GM04504 (cell line): ENCODE measurements at places on chromosomes 1 and 21.

- no peak for DNase-seq
Observed at GRCh38 chr1:17606826-17607440, 67.4 kb downstream of the ARHGEF10L start.

DNA sequence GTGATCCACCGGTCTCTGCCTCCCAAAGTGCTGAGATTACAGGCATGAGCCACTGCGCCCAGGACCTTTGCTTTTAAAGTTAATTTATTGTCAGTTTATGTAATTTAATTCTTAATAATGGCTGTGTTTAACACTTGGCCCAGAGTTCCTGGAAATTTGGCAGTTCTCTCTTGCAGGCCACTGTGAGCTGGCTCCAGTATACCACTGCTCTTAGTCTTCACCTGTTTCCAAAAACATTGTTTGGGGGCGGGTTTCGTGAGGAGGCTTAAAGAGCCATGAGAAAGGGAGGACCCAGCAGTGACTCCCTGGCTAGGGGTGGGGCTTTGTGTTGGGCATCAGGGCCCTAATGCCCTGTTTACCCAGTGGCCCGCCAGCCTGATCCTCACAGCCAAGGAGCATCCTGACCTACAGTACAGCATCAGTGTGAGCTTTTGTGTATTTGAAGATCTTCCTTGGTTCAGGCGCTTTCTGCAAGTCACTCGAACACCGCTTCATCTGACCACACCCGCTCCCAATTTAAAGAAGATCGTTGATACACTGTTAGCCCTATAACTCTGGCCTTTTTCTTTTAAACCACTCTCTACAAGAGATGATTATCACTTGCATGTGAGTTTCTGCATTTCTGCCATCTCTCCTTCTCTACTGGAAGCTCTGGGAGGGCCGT, 12.0 kb upstream of the BGLAP start:
- DNase-seq: no peak

- no peak for DNase-seq
Observed at GRCh38 chr1:243301059-243301458, 45.2 kb downstream of the SDCCAG8 start.

GRCh38 chr1:115073298-115074087, 15.8 kb downstream of the TSPAN2 start:
- no peak for DNase-seq

DNA sequence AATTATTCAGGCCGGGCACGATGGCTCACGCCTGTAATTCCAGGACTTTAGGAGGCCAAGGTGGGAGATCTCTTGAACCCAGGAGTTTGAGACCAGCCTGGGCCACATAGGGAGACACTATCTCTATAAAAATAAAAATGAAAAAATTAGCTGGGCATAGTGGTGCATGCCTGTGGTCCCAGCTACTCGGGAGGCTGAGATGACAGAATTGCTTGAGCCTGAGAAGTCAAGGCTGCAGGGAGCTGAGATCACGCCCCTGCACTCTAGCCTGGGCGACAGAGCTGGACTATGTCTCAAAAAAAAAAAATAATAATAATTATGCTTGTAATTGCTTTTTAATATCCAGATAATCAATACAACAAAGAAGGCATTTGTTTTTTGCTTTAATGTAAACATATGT, 91.3 kb downstream of the RIPK4 start:
- DNase-seq: no peak

GRCh38 chr1:160865337-160865736, 2.6 kb upstream of the CD244 start:
- no peak for DNase-seq

DNA sequence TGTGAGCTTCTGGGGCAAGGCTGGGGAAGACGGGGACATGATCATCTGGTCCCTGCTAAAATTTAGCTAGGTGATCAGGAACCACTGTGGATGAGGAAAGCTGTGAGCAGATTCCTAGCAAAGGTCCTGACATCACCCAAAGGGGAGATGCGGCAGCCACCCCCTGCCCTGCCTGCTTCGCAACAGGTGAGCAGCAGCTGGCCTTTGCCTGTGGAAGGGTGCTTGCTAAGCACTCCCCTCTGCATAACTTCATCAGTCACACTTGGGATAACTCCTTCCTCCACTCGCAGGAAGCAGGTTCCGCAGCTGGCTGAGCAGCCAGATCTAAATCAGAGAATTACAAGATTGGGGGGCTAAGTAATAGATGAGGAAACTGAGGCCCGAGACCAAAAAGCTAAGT, 51.2 kb downstream of the KCNN3 start:
- DNase-seq: no peak

GRCh38 chr1:67457247-67457646, 27.0 kb upstream of the SERBP1 start:
- DNase-seq: no peak

- DNase-seq: no peak
Observed at GRCh38 chr21:21688889-21689288, 690.7 kb downstream of the NCAM2 start.

DNA sequence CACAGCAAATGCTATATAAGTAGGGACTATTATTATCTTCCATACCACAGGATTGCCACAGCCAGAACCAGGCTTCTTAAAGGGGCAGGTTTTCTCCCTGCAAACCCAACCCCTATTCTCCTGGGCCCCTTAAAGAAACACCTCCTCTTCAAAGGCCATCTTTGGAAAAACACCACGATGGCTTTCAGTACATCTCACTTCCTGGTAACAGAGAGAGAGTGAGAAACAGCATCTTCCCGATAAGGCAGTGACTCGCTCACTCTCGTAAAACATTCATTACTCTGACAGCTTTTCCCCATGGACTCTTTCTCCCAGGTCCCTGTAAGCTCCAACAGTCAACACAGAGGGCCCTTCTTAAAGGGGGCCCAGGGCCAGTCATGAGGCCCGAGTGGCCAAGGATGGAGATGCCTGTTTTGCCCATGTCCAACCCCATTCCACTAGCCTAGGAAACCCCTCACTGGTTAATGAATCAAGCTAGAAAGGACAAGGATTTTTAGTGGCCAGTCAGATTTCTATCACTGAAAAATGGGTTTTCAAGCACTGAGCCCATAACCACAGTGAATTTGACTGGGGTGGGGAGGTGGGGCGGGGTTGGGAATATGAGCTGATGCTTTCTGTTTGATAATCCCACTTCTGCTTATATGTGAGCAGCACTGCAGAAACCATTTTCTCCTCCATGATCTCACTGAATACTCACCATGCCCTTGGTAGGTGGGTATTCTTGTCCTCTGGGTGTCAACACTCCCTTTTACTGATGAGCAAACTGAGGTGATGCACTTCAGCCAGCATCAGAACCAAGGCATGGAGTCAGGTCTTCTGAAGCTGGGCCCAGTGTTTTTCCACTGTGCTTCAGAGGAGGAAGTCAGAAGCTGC, 3.6 kb upstream of the NAV1 start:
- no peak for DNase-seq

GRCh38 chr1:10195570-10195969, 14.8 kb upstream of the KIF1B start:
- no peak for DNase-seq

GRCh38 chr1:9202240-9202870, 32.2 kb upstream of the H6PD start:
- no peak for DNase-seq

GRCh38 chr1:162357681-162358266, 18.9 kb downstream of the SPATA46 start:
- DNase-seq: peak; percentile 8

DNA sequence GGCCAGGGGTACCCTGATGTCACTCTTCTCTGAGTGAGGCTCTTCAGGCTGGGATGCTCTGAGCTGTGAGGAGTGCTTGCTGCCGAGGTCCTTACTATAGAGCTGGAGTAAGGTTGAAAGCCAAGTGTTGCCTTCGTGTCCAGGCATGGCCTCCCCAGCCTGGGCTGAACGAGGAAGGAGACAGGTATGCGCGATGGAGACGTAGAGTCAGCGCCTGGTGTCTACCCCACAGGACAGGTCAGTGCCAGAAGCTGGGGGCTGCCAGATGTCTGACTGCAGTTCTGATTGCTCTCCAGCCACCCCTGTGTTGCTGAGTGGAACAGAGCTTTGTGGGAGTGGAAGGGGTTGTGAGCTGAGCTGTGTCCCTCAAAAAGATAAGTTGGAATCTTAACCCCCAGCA, 135.8 kb upstream of the AJAP1 start:
- DNase-seq: no peak

GRCh38 chr1:76013206-76013581, 61.4 kb upstream of the ST6GALNAC3 start:
- no peak for DNase-seq

DNA sequence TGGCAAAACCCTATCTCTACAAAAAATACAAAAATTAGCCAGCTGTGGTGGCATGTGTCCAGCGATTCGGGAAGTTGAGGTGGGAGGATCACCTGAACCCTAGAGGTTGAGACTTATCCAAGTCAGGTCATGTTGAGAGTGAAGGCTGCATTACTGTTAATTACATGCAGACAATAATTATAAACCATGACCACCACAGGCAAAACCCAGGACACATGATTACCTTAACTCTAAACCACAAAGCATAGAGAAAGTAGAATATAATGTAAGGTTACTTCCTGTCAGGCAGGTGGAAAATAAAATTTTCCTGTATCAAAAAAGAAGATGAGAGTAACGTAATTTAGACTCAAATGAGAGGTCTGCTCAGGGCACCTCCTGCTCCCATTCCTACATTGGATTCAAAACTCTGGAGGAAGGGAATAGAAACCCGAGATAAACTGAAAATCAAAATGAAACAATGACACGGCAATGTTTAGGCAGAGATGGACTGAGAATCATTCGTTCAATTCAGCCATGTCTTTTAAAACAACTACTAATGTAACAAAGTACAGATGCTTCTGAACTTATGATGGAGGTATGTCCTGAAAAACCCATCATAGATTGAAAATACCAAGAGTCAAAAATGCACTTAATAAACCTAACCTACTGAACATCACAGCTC, 33.6 kb downstream of the RGS8 start:
- DNase-seq: no peak

DNA sequence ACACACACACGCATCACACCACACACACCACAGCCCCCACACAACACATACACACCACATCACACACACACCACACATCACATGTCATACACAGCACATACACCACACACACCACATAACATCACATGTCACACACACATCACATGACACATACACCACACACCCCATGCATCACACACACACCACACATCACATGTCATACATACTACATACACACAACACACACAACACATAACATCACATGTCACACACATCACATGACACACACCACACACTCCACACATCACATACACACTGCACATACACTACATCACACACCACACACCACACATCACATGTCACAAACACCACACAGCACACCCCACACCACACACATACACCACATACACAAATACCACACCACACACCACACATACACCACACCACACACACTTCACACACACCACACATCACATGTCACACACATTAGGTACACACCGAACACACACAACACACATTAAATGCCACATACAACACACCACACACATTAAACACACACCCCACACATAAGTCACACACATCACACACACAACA, 1.8 kb downstream of the LYPD8 start:
- DNase-seq: no peak

GRCh38 chr21:37565530-37566223, 199.1 kb downstream of the DYRK1A start:
- peak; percentile 55 for DNase-seq

DNA sequence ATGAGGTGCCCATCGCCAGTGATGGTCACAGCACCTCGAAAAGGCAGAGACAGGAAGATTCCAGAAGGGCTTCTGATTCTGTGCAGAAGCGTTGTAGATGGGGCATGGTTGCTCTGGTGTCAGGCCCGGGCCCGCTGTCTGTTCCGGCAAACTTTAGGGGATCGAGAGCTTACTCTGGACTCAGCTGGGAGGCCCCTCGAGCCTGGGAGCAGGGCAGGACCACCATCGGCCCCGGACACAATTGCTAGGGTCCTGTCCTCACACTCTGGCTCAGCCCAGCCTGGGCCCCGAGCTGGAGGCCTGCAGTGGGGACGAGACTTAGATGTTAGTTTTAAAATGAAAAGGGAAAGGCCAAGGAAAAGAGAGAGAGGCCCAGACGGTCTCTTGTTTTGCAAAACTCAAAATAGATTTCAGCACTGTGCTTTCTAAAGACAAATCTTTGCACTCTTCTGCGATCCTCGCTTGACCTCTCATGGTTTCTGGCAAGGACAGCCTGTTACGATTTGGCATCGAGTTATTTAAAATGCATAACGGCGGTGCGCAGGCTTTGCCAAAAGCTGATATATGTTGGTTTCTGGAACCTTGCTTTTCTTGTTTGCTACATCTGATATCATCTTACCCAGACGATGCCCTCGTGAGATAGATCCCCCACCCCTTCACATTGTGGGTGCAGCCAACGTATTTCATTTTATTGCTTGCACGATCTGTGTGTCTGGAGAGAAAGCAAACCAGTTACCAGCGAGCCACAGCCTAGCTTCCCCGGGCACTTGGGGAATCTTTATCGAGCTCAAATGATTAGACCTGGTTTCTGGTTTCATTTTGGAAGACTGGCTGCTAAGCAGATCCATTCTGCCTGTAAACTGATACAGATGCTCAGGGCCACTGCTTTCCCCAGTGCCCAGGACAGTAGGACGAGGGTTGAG, 58.0 kb downstream of the PRDM16 start:
- no peak for DNase-seq

DNA sequence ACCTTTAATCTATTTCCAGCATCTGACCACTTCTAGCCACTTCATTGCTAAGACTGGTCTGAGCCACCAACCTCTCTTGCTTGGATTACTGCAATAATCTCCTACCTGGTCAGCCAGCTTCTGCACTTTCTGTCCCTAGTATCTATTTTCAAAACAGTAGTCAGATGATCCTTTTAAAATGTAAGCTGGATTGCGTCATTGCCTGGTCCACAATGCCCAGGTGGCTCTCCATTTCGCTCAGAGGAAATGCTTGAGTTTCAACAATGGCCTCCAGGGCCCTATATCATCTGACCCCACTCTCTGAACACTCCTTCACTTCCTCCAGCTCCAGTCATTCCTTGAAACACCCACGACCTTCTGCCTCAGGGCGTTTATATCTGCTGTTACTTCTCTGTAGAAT, 2.3 kb downstream of the FYB2 start:
- no peak for DNase-seq

- DNase-seq: no peak
Observed at GRCh38 chr1:121458291-121459048, 273.7 kb downstream of the SRGAP2C start.

- peak; percentile 76 for DNase-seq
Observed at GRCh38 chr21:42991992-42992740, 17.8 kb downstream of the PKNOX1 start.
